ENCODE measurements at places on chromosomes 11 and 22.

DNA sequence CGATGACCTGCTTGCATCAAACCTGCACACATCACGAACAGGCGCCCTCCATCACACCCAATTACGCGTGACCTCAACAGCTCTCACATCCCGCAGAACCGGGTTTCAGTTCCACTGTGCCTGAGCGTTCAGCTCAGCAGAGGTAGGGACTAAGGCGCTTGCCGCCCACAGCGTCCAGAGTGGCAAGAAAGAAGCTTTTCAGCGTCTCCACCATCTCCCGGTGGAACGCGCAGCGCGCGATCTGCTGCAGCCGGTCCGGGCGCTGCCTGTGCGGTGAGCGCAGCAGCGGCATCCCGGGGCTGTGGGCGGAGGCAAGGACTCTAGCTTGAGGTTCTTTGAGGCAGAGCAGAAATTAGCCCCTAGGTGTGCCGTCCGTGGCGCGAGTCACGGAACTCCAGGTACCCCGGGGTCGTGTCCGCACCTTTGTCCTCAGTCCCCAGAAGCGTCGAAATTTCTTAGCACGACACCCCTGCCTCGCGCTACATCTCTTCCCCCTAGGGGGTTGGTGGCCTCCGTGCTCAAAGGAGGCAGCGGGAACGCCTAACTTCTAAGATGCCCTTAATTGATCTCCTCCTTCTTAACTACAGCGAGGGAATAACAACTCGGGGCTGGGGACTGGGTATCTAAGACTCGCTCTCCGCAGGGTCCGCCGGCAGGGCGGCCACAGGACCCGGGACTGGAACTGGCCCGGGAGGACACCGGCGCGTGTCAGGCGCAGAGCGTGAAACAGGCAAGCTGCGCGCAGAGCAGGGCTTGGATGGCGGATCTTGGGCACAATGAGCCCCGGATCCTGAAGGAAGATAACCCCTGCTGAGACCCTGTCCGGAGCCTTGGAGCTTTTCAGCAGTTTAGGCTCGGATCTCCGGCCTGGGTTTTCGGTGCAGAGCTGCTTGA is 1.7 kb upstream of the CALCA start:
- peak; percentile 77 for DNase-seq

GRCh38 chr11:78417175-78417887 is at the start of gene GAB2:
Gene GAB2, minus strand, starts transcription at chr11:78417820. Its CDS starts 100 bp downstream, at chr11:78417720.
- DNase-seq = peak; percentile 92

DNA sequence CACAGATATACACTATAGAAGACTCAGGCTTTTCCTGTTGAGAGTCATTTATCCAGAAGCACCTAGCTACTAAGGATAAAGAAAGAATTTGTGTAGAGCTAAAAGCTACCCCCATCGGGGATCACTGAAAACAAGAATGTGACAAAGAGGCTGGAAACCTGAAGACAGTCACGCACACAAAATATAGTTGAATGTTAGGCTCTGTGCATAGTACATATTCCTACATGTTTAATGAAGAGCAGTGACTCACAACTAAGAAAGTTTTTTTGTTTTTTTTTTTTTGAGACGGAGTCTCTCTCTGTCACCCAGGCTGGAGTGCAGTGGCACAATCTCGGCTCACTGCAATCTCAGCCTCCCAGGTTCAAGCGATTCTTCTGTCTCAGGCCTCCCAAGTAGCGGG is 8.4 kb downstream of the OR10V1 start:
- no peak for DNase-seq

DNA sequence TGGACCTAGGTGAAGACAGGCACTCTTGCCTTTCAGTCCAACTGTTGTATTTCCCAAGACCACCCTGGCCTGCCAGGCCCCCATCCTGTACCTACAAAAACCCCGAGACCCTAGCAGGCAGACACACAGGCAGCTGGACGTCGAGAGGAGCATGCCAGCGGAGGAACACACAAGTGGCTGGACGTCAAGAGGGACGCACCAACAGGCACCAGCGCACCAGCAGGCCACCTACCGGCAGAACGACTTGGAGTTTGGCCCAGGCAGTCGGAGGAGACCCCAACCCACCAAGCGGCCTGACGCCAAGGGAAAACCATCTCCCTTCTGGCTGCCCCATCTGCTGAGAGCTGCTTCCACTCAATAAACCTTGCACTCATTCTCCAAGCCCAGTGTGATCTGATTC is 1883.4 kb upstream of the RAG2 start:
- DNase-seq = no peak

DNA sequence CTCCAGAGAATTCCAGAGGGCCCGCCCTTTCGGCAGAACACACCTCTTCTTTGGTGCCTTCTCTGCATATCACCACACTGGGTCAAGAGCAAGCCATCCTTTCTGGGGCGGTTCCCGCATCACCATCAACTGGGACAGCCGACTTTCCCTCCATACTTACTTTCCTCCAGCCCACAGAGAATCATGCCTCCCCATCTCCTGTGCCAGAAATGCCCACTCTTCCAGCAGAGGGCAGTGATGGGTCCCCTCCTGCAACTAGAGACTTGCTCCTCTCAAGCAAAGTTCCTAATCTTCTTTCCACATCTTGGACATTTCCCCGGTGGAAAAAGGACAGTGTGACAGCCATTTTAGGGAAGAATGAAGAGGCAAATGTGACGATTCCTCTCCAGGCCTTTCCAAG is 157.7 kb downstream of the C11orf91 start:
- no peak for DNase-seq

DNA sequence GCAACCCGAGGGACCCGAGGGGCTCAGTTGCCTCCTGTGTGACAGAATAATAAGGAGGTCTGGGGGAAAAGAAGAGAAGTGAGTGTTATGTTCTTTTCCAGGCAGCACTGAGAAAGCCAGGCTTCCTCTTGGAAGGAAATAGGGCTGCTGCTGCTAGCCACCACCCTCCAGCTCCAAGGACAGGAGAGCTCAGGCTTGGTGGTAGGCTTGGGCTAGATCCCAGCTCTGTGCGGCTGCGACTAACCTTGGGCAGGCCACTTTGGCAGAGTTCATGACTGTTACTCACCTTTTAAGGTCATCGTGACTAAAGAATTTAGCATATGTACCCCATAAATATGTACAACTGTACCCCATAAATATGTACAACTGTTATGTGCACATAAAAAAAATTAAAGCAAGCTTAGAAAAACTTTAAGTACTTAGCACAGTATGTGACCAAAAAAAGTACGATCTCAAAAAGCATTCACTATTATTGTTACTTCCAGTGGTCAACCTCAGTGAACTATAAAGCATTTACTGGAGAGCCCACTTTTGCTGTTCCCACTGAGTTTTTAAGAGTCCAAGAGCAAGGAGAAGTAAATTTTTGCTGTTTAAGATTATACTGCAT is 124.7 kb upstream of the POU2AF2 start:
- DNase-seq = no peak

- no peak for DNase-seq
Observed at GRCh38 chr11:45216901-45217300, 69.2 kb downstream of the SYT13 start.

- DNase-seq = no peak
Observed at GRCh38 chr11:76761718-76762355, 21.3 kb upstream of the TSKU start.

Measured in spleen (tissue), 13 donors.